ENCODE measurements at places on chromosomes 6 and 20. TPM values are rescaled to one million over a fixed set of nuclear protein-coding genes. Genes with fewer than 3 reads are reported as not detected.
A peak's percentile ranks its signal among the peaks of the same experiment; 100 is the strongest.

DNA sequence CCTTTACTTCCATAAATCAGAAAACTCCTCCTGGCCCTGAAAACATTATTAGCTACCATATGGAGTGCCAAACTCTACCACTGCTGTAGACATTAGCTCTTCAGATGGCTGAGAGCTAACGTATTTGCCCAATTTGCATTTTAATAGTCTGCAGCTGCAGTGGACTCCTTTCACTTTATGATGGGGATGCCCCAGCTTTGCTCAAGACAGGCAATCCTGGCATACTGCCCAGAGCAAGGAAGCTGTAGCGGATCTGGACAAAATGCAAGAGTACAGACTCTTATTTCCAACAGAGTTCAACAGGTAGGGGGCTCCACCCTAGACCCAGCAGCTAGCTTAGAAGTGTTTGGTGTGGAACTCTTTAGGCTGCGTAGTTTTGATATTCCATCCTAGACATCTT, 246.7 kb downstream of the FOXC1 start:
- peak overlapping the region; percentile 30 for H3K4me3 ChIP-seq
- no peaks in the 10 kb centered on the region for H3K36me3 ChIP-seq
- no peaks in the 10 kb centered on the region for H3K27me3 ChIP-seq
- peak; percentile 32 for DNase-seq
- peak overlapping the region; percentile 54 for H3K27ac ChIP-seq
- peaks cover 36% of the 10 kb centered on the region for H3K4me1 ChIP-seq

GRCh38 chr6:122799916-122800686, 11.0 kb downstream of the SMPDL3A start:
- no peaks in the 10 kb centered on the region for H3K36me3 ChIP-seq
- H3K4me1 ChIP-seq, result no peaks in the 10 kb centered on the region
- no peaks in the 10 kb centered on the region for H3K27me3 ChIP-seq
- H3K27ac ChIP-seq, result no peak overlapping the region
- no peak overlapping the region for H3K4me3 ChIP-seq

DNA sequence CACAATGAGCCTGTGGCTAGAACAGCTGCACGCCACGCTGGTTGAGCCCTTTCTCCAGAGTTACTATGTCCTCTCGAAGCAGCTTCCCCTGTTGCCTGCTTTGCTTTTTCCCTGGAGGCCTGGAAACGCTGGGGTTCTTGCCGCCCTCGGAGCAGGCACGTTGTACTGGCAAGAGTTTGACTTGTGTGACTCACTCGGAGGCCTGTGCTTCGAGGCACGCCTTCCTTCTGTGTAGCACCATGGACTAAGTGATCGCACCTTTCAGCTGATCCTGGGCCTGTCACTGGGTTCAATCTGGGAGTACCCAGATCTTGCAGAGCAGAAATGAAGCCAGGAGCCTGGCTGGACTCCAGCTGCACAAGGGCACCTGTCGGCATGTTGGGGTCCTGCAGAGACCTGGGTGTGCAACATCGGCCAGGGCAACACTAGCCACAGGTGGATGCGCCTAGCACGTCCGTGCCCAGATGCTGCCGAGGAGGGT, 5.2 kb downstream of the INSM1 start:
- H3K4me3 ChIP-seq, result no peak overlapping the region
- peaks cover 44% of the 10 kb centered on the region for H3K27me3 ChIP-seq
- H3K4me1 ChIP-seq, result peaks cover 7% of the 10 kb centered on the region

GRCh38 chr6:35562060-35562459, 49.4 kb upstream of the TULP1 start:
- peaks cover 8% of the 10 kb centered on the region for H3K4me1 ChIP-seq
- DNase-seq, result no peak
- peaks cover 32% of the 10 kb centered on the region for H3K27me3 ChIP-seq
- no peak overlapping the region for H3K4me3 ChIP-seq
- H3K27ac ChIP-seq, result no peak overlapping the region
- H3K36me3 ChIP-seq, result no peaks in the 10 kb centered on the region

DNA sequence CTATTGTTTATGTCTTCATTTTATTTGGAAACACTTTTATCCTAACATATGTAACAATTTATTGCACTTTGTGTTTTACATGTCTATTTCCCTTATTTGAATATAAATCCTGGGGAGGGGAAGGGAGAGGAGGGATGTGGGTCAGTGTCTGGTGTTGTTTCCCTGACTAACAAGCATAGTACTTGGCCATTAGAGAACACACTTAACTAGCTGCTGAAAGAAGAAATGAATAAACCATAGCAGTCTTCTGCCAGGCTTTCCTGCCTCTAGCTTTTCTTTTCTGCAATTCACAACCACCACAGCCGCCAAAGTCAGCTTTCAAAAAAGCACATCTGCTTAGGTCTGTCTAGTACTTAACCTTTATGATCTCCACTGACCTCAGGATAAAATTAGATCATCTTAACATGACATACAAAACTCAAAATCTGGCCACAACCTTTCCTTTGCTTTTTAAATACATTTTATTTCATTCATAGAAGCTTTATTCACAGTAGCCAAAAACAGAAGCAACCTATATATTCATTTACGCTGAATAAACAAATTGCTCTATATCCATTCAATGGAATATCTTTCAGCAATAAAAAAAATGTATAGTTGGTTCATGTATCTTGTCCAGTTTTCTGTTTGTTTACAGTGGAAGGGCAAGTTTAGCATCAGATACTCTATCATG, 16.3 kb downstream of the PDSS2 start:
- H3K27me3 ChIP-seq, result no peaks in the 10 kb centered on the region
- no peak for DNase-seq
- no peak overlapping the region for H3K4me3 ChIP-seq
- peaks cover 24% of the 10 kb centered on the region for H3K36me3 ChIP-seq

- H3K4me1 ChIP-seq, result no peaks in the 10 kb centered on the region
- DNase-seq, result no peak
- H3K27me3 ChIP-seq, result no peaks in the 10 kb centered on the region
- H3K27ac ChIP-seq, result no peak overlapping the region
- no peaks in the 10 kb centered on the region for H3K36me3 ChIP-seq
These were observed 348.4 kb downstream of the TPBG start for GRCh38 chr6:82711971-82712370.

DNA sequence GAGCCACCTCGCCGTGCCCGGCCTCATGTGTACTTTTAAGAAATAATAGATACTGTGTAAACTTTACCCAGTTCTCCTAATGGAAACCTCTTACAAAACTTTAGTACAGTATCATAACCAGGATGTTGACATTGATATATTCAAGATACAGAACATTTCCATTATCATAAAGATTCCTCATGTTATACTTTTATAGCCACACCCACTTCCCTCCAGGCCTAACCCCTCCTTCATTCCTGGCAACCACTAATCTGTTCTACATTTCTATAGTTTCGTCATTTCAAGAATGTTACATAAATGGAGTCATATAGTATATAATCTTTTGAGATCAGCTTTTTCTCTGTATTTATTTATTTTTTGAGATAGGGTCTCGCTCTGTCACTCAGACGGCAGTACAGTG, 52.6 kb upstream of the SALL4 start:
- no peak overlapping the region for H3K4me3 ChIP-seq
- H3K27me3 ChIP-seq, result peaks cover 6% of the 10 kb centered on the region
- no peaks in the 10 kb centered on the region for H3K36me3 ChIP-seq

DNA sequence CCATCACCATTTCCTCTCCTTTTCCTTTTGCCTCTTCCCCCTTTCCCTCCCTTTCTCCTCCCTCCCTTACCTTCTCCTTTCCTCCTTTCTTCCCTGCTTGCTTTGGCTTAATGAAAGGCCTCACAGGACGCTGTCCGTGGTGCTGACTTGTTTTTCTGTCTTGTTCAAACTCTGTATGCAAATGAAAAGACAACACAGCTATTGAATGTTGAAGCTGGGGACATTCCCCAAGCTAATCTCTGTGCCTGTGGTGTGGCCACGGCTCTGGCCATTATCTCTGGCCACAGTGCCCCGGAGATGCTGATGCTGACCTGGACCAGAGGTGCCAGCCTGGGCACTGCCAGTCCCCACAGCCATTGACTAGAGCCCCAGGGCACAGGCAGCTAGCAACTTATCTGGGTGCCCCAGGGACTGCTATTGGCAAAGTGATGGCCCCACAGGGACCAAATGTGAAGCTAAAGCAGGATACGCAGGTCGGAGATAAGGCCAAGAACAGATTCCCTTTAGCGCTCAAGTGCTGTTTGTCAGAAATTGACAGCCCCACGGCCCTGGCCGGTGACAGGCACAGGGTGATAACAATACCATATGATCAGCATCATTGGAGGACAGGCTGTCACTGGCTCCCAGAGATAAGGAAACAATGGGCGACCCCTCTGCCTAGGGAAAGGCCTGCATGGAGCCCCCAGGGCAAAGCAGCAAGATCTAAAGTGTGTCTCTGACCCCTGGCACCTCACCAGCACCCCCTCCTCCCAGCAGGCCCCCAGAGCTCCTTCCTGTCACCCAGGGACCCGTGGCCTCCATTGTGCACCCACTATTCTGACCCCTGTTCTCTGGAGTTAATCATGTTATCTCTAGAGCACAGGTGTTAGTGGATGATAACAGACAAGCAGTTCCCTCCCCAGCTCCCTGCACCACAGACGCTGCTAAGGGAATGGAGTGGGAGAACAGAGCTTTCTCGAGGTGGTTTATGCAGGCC, 31.6 kb upstream of the SLC32A1 start:
- H3K4me3 ChIP-seq, result no peak overlapping the region
- no peak for DNase-seq
- no peaks in the 10 kb centered on the region for H3K4me1 ChIP-seq
- H3K27me3 ChIP-seq, result peaks cover 22% of the 10 kb centered on the region

CST2 gene
- total RNA-seq, result not detected

PACSIN1 gene
- 0.20 TPM for total RNA-seq

Data from activated B cell treated with CpG ODN at 0.5 μM for 24 hours (primary cell).